ENCODE measurements at places on chromosomes 16 and 17.
A peak's percentile ranks its signal among the peaks of the same experiment; 100 is the strongest.

- no peak for DNase-seq
Observed at GRCh38 chr16:84559311-84559932, 55.0 kb upstream of the MEAK7 start.

GRCh38 chr16:23838485-23839142, 2.8 kb downstream of the PRKCB start:
- DNase-seq = no peak

- DNase-seq = no peak
Observed at GRCh38 chr16:27759967-27760788, 210.2 kb downstream of the KATNIP start.

DNA sequence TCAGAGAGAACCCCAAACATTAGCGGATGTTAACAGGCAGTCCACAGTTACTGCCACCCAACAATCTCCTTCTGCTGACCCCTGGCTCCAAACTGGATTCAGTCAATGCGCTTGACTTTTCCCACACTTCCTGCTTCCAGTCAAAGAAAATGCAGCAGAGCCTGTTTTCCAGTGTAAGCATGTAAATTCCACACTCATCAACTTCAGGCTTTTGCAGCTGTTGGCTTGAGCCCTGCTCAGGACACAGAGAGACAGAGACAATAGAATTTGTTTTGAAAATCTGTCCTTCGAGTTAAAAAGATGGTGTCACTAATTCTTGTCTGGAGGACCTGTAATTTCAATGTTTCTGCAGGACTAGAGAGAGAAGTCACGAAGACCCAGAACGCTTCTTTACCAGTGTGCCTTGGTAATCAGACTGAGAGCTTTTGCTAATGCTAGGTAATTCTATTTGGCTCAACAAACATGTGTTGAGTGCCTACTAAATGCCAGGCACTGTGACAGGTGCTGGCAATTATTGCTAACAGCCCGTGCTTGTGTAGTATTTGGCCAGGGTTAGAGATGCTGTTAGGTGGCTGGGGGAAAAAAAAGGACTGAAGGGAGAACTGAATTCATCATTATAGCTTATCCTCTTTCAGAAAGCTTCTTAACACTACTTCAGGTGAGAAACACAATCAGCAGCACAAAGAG, 32.5 kb downstream of the HOXB1 start:
- no peak for DNase-seq

- DNase-seq = peak; percentile 46
Observed at GRCh38 chr16:85556456-85557082, 56.6 kb upstream of the GSE1 start.

- DNase-seq = peak; percentile 54
Observed at GRCh38 chr16:22318690-22319358, 21.6 kb downstream of the POLR3E start.

GRCh38 chr16:77376358-77376757, 58.5 kb downstream of the ADAMTS18 start:
- DNase-seq = peak; percentile 22

DNA sequence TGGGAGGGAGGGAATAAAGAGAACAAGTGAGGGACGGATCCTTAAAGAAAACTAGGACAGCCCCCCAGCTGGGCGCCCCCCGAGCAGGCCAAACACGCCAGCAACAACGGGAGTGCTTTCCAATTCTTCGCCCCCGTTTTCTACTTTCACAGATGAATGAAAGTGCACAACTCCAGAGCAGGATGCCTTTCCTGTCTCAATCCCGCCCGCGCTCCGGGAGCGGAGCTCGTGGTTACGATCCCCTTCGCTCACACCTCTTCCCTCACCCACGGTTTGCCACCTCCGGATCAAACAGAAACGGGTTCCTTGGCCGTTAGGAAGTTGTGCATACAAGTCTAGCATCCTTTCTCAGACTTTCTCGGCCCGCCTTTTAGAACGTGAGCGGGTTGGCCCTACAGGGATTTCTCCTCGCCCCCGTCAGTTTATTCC, 680 bp downstream of the SKA2 start:
- peak; percentile 80 for DNase-seq

GRCh38 chr17:7676533-7676932, 10.8 kb downstream of the TP53 start:
- DNase-seq = no peak

- DNase-seq = no peak
Observed at GRCh38 chr16:56738221-56738620, 8.3 kb downstream of the NUP93 start.

- DNase-seq = no peak
Observed at GRCh38 chr16:1101133-1101532, 5.1 kb upstream of the C1QTNF8 start.

DNA sequence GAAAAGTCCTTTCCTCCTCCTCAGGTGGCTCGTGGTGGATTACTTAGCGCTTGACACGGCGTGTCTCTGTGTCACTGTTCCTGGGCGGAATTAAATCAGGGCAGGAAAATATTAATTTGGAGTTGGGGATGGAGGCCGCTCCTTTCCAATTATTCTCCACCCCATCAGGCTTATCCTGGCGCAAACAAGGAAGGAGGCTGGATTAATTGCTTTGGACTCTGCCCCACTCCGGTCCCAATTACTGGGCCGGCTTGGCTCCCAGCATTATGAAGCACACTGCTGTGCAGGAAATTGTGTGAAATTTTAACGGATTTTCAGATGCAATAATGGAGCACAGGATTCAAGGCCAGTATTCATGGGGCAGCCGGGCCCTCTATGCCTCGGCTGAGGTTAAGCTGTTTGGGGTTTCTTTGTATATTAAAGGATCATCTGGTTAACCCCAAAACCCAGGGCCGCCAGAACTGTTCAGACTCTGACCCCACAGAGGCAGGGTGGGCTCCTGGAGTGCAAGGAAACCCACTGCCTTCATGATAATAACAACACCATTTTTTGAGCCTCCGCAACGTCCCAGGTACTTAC, 87.8 kb downstream of the MRM1 start:
- DNase-seq = no peak

- no peak for DNase-seq
Observed at GRCh38 chr16:64234200-64234599, 887.7 kb downstream of the CDH11 start.

GRCh38 chr16:1635070-1635469, 22.9 kb downstream of the CRAMP1 start:
- no peak for DNase-seq

DNA sequence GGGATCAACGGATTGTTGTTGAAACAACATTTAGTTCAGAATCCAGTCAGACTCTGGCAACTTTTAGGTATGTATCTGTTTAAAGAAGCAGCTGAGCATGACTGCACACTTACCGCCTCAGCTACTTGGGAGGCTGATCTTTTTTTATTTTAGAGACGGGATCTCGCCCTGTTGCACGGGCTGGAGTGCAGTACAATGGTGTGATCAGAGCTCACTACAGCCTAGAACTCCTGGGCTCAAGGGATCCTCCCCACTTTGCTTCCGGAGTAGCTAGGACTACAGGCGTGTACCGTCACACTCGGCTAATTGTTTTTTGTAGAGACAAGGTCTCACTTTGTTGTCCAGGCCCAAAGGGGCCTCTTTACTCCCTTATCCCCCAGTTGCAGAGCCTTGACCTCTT, 2.3 kb downstream of the SPG7 start:
- DNase-seq = no peak

DNA sequence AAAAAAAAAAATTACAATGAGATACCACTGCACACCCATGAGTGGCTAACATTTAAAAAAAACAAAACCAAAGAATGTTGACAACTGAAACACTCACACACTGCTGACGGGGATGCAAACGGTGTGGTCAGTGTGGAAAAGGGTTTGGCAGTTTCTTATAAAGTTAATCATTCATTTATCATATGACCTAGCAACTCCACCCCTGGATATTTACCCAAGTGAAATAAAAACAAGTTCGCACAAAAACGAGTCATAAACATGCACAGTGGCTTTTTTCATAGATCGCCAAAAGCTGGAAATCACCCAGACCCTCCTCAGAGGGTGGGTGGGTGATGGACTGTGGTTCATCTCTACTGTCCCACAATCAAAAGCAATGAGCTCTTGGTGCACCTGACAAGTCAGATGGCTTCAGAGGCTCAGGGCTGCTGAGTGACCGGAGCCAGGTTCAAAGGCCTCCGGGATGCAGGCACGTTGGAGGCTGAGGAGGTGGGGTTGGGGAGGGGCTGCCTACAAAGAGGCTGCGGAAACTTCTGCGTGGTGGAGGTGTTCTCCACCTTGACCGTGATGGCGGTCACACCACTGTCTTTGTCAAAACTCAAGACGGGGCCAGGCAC, 14.2 kb downstream of the RAB40B start:
- peak; percentile 12 for DNase-seq
